H7 (cell line): ENCODE measurements at places on chromosomes 11 and 22. TPM values are rescaled to one million over a fixed set of nuclear protein-coding genes. Genes with fewer than 3 reads are reported as not detected.

TMA7B gene
- not detected in 2 replicates for total RNA-seq

SPDYC gene
- total RNA-seq: 2.0 and 2.3 TPM in 2 replicates

TMEM45B gene
- total RNA-seq: 0.73 TPM in 1 of 2 replicates, not detected in the other

PRAME gene
- not detected in 2 replicates for total RNA-seq

HDHD5 gene
- total RNA-seq: 127 and 142 TPM in 2 replicates

MICAL2 gene
- total RNA-seq: 0.83 and 1.1 TPM in 2 replicates

SOX10 gene
- 3.5 and 3.7 TPM in 2 replicates for total RNA-seq

ARHGAP20 gene
- total RNA-seq: 0.07 and 0.14 TPM in 2 replicates

B3GAT1 gene
- 9.9 and 12.8 TPM in 2 replicates for total RNA-seq

OR2AT4 gene
- not detected in 2 replicates for total RNA-seq

SBF2 gene
- total RNA-seq: 34.5 and 39.7 TPM in 2 replicates

RBMXL2 gene
- total RNA-seq: not detected in 2 replicates

C11orf52 gene
- total RNA-seq: 0.33 and 1.7 TPM in 2 replicates

MMP1 gene
- 0.03 TPM in 1 of 2 replicates, not detected in the other for total RNA-seq

APOBEC3C gene
- total RNA-seq: 1.5 and 2.0 TPM in 2 replicates

YPEL4 gene
- total RNA-seq: not detected in 2 replicates

YAP1 gene
- total RNA-seq: 76.2 and 80.5 TPM in 2 replicates

TRIM44 gene
- 16.9 and 18.8 TPM in 2 replicates for total RNA-seq

TTLL12 gene
- 90.5 and 100 TPM in 2 replicates for total RNA-seq

GAL3ST1 gene
- 8.4 and 11.9 TPM in 2 replicates for total RNA-seq

BTG4 gene
- not detected in 2 replicates for total RNA-seq

NAALAD2 gene
- total RNA-seq: 4.0 and 6.7 TPM in 2 replicates

OR8K3 gene
- total RNA-seq: not detected in 2 replicates

MS4A6A gene
- not detected in 2 replicates for total RNA-seq

FXYD2 gene
- 0.07 and 0.66 TPM in 2 replicates for total RNA-seq

XKR3 gene
- total RNA-seq: not detected in 2 replicates

CRY2 gene
- total RNA-seq: 16.0 and 24.1 TPM in 2 replicates

BEST1 gene
- total RNA-seq: 0.30 and 0.45 TPM in 2 replicates

NNMT gene
- not detected in 2 replicates for total RNA-seq

MUC2 gene
- total RNA-seq: not detected in 2 replicates

XBP1 gene
- total RNA-seq: 146 and 174 TPM in 2 replicates

TEX54 gene
- total RNA-seq: not detected in 2 replicates

OR2AG2 gene
- total RNA-seq: 0.07 TPM in 2 replicates

ZNF280B gene
- 2.9 and 3.7 TPM in 2 replicates for total RNA-seq

MS4A2 gene
- total RNA-seq: not detected in 2 replicates

LGR4 gene
- 51.1 and 77.6 TPM in 2 replicates for total RNA-seq

AMPD3 gene
- total RNA-seq: 2.2 and 3.8 TPM in 2 replicates
